ENCODE measurements at places on chromosomes 4 and X.

- no peak for DNase-seq
These were observed 12.7 kb upstream of the PAQR3 start for GRCh38 chr4:78951862-78952472.

DNA sequence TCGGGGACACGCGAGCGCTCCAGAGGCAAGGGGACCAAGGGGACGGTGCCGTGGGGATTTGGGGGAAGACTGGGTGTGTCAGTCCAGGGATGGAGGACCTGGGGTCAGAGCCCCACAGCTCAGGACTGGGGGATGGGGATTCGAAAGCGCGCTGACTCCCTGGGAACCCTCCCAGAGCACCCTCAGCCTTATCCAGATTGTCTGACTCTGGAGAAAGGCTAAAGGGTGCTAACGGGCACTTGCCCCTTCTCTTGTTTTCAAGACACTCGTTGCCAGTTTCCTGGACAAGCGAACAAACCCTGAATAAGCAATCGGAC lies 1.1 kb downstream of the DOCK11 start:
- no peak for DNase-seq

DNA sequence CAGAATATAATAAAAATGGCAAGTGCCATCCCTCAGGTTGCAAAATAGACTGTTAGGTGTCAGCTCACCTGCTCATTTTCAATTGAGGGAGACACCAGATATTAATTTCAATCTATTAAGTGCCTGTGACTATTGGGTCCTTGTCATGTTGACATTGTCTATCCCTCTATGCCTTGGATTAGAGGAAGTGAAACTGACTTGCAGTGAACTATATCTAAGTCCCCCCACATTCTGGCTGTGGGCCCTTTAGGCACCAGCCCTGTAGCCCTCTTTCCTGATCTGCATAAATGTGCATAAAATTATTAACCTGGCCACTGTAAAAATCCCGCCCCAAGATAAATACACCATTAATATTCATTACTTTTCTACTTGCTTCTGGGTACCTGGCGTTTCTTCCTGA lies 293.0 kb upstream of the CLNK start:
- DNase-seq: no peak

DNA sequence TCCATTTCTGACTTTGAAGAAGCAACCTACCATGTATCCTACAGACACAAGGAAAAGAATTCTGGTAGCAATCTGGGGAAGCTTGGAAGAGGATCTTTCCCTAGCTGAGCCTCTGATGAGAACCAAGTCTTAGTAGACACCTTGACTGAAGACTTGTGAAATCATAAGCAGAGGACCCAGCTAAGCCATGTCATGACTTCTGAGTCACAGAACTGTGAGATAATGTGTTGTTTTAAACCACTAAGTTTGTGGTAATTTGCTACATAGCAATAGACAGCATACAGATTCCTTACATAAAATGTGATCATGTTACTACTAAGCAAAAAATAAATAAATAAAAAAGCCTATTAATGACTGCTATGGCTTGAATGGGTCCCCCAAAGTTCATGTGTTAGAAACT lies 71.3 kb upstream of the ANKRD50 start:
- no peak for DNase-seq

DNA sequence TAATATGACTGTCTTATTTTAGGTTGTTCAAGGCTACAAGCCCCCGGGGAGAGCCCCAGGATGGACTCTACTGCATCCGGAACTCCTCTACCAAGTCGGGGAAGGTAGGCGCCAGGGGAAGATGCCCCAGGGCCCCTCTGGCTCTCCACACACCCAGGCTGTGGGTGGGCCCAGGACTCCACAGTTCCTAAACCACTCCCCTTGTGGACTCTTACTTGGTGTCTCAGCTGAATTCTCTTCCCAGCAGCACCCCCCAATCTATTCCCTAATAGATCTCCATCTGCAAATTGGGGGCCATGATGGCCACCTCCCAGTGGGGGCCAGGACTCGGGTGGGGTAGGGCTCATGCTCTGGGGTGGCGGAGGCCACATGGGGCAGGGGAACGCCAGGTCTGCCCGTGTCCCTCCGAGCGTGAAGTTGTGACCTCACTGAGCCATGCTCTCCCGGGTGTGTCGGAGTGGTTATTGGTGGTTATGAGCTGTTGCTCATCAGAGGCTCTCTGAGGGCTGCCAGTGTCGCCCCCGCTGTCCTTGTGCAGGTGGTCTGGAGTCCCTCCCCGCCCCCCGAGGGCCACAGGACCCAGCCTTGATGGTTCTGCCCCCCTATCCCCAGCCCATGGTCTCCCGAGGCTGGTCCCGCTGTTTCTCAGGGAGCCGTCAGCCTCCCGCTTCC lies 11.2 kb upstream of the ADD1 start:
- no peak for DNase-seq

- DNase-seq: peak; percentile 80
These were observed at the start of gene NPFFR2 for GRCh38 chr4:72031868-72032608. NPFFR2 (plus strand) TSS chr4:72032000; CDS start chr4:72128592, 96,592 bp downstream.

- DNase-seq: peak; percentile 68
These were observed 99.1 kb downstream of the TRAPPC11 start for GRCh38 chr4:183758061-183758757.

DNA sequence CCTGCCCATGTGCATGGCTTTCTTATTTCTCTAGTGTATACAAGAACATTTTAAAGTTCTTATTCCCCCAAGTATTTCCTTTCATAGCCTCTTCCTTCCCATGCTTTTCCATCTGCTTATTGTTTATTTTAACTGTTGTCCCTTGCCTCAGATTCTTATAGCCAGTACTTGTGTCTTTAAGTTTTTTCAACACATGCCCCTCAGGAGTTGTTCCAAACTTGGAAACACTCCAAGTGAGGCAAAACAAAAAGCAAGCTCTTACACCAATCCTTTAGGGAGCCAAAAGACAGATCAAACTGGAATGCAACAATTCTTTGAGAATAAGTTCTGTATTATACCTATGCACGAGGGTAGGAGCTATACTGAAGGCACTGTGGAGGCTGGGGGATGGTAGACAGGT lies 222.0 kb upstream of the STK26 start:
- no peak for DNase-seq

DNA sequence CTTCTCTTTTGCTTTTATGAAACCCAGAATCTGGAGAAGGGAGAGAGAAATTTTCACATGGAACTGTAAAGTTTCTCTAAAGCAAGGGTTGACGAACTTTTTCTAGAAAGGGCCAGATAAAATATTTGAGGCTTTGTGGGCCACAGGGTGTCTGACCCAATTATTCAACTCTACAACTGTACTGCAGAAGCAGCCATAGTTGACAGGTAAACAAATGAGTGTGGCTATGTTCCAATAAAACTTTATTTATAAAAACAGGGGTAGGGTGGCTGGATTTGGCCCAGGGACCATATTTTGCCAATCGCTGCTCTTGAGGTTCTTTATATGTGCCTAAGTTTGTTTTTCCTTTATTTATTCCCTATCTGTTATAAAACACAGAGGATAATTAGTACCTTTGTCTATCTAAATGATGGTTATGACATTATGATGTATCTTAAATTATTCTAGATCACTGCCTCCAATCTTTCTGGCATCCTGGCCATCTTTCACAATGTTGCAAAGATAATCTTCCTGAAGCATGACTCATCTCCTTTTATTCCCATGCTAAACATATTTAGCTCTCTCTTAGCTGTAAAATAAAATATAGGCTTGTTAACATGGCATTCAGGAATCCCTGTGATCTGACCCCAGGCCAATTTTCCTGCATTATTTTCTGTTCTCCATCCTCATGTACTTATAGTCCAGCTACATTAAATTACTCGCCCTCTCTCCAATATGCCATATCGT lies 106.8 kb upstream of the CBLL2 start:
- no peak for DNase-seq

- no peak for DNase-seq
These were observed 111.2 kb upstream of the PLS3 start for GRCh38 chrX:115449742-115450141.

DNA sequence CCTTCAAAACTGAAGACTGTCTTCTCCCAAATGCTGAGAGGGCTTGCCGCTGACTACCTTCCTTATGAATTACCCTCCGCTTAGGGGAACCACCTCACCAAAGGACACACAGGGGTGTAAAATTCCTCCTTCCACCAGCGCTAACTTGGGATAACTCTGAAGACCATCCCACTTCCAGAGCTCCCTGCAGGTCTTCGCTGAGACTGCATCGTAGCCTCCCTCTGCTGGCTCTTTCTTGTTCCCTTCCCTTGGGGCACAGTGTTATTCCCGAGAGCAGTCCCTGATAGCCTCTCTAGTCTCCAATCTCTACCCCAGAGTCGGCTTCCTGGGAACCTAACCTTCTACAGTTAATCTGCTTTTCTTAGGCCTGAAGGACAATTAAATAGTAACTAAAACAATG lies 725.5 kb upstream of the ATOH1 start:
- no peak for DNase-seq

- no peak for DNase-seq
These were observed 19.9 kb downstream of the CC2D2A start for GRCh38 chr4:15489551-15489950.

- DNase-seq: no peak
These were observed 13.2 kb upstream of the PCDH18 start for GRCh38 chr4:137545461-137545861.

- DNase-seq: no peak
These were observed 32.3 kb downstream of the NOP14 start for GRCh38 chr4:2930758-2931511.

DNA sequence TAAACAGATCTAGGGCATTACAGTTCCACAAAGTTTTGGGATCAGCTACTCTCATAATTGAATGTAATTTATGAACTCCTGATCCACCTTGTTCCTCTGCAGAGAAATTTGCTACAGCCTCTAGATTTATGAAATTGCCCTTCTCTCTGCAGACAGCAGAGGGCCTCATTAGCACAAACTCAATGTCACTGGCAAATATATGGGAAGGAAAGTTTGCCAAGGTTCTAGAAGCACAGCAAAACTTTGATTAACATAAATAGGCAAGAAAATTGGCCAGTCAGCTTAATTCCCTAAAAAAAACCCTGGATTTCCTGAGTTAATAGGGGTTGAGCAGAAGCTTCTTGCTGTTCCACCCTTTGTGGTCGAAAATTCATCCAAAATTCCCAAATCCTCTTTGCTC lies 31.5 kb downstream of the PRPS1 start:
- DNase-seq: no peak

Measured in ecto neural progenitor cell (in vitro differentiated cells).